Panc1 (cell line): ENCODE measurements at places on chromosomes 6 and 20. TPM values are rescaled to one million over a fixed set of nuclear protein-coding genes. Genes with fewer than 3 reads are reported as not detected.

GRCh38 chr6:14682812-14683211 is 563.1 kb upstream of the JARID2 start:
- no peak for DNase-seq

- no peak for DNase-seq
Observed at GRCh38 chr6:38192011-38192410, 372.5 kb downstream of the ZFAND3 start.

DNA sequence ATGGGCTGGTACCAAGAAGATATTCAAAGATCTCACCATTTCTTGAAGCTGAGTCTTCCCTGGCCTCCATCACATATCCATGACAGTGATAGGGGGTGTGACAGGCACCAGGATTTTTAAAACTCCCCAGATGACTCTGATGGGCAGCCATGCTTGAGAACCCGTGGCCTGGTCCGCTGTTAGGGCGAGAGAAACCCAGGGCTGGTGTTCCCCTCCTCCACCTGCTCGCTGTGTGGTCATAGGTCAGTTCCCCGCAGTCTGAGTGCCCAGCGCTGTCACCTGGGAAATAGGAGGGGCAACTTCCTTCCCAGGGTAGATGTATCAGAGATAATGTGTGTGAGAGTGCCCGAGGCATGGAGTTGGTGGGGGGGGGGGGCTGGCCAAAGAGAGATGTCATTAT is 50.9 kb downstream of the TMEM242 start:
- no peak for DNase-seq

DNA sequence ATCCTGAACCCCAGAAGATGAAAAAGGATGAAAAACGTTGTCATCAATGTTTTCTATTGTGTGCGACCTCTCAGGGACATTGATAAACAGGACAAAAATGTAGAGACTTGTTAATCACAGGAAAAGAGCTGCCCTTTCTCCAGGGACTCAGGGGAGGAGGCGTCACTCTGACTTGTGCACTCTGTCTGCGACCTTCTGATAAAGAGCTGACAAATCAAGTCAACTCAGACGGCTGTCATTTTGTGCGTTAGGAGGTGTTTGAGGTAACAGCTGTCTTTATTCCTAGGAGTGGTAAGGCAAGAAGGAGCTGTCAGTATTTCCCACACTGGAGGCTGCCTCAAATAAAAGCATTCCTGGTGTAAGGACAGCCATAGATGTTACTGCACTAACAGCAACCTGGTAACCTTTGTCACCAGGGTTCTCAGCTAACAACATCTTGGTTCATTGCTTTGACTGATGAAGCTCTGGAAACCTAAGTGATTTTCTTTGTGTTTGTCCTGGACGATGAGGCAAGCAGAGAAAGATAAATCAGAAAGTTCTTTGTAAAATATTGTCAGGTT is 38.6 kb upstream of the NXT1 start:
- DNase-seq: no peak

Gene GPR63
- 0.95 TPM for total RNA-seq

Gene ELOVL4
- 0.41 TPM for total RNA-seq
